Heart right ventricle (tissue), 16 donors: ENCODE measurements at places on chromosomes 16 and 17.
A peak's percentile ranks its signal among the peaks of the same experiment; 100 is the strongest.

GRCh38 chr17:147796-148740 is 10.7 kb downstream of the SCGB1C2 start:
- peak; percentile 2 for DNase-seq

DNA sequence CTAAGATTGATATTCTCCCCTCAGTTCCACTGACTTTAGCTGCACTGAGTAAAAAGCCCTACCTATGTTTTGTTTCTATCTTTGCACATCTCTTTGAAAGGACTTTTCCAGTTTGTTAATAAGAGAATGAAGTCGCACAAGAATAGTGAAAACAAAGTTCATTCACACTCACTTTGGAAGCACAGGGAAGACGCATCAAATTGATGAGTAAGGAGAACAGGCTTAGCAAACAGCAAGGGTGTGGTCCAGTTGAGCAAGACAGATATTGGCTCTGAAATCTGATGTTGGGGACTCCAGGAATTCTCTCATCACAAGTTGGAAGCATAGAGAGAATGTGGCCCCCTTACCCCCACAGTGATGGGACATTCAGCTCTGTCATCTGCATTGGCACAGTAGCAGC is 221.3 kb downstream of the CDH11 start:
- DNase-seq = no peak

DNA sequence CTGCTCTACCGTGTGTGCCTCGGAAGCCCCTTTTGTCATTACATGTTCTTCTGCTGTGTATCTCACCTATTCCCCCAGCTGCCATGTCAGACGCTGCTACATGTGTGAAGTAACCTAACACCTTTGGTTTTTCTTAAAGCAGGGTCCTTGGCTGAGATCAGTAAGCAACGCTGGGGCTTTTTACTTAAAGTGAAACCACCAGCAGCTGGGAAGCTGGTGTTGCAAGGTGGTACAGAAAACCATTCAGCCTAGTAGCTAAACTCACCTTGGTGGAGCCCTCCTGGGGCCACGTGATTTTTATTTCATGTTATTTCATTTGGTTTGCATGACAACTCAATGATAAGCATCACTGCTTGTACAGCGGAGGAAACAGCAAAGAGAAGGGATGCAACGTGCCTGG is 62.6 kb downstream of the PLCG2 start:
- DNase-seq = no peak

- no peak for DNase-seq
These were observed 14.8 kb downstream of the ATP2C2 start for GRCh38 chr16:84383106-84383505.

DNA sequence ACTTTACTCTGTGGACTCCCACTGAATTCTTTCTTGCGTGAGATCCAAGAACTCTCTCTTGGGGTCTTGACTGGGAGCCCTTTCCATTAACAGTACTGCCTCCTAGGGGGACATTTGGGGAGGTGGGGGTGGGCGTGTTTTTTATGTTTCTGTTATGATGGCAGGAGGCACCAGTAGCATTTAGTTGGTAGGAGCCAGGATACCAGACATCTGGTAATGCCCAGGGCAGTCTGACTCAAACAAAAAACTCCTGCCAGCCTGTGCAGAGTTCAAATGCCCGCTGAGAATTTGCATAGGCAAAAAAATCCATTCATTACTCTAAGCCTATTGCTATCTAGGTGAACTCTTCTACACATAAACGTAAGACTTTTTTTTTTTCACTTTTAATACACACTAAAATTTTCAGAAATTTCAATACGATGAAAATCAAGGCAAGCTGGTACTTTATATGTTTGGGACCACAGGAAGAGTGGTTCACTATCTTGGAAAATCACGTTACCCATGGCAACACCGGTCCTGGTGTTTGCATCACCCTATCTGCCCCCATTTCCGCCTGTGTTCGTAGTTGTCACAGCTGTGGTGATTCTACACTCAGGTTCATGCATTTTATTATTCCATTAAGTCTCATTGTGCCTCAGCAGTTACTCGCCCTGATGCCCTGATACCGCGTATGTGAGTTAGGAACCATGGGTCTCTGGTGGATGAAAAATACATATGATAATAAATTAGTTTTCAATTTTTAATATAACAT is 121.1 kb upstream of the XYLT1 start:
- no peak for DNase-seq

GRCh38 chr17:80264205-80265075 is 3.8 kb downstream of the RNF213 start:
- DNase-seq = no peak
